ENCODE measurements at places on chromosomes 3 and 15. TPM values are rescaled to one million over a fixed set of nuclear protein-coding genes. Genes with fewer than 3 reads are reported as not detected.

DNA sequence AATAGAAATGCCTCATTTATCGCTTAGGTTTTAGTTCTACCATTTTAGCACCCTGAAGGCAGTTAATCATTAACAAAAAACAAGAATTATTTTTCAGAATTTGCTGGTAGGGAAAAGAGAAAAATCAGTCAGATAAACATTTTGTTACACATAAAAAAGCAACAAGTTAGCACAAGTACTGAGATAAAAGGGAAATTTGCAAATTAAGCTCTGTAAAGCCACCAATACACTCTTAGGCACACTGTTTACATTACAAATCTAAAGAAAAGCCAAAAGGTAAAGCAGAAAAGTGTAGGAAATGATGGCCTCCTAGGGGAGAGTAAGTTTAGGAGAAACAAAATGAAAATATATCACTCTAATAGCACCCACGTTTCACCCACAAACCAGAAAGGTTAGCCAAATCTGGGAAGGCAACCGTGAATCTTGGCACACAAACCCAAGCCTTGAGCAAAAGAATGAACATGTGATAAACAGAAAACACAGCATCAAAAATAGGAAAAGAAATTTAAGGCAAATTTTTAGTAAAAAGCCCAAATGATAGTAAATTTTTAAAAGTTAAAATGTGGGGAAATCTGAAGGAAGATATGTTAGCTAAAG is 1.6 kb upstream of the SATB1 start:
- H3K4me3 ChIP-seq, result no peak overlapping the region
- no peaks in the 10 kb centered on the region for H3K27me3 ChIP-seq
- no peak for DNase-seq
- H3K4me1 ChIP-seq, result peaks cover 1% of the 10 kb centered on the region
- H3K27ac ChIP-seq, result no peak overlapping the region

Gene GABRA5
- total RNA-seq, result 15.0 TPM

DNA sequence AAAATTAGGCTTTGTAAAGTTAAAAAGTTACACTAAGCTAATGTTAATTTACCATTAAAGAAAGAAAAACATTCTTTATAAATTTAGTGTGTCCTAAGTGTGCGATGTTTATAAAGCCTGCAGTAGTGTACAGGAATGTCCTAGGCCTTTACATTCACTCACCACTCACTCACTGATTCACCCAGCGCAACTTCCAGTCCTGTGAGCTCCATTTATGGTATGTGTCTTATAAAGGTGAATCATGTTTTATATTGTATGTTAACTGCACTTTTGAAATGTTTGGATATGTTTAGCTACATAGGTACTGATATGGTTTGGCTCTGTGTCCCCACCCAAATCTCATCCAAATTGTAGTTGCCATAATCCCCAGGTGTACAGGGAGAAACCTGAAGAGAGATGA is 549.7 kb upstream of the EPHA6 start:
- H3K27me3 ChIP-seq, result no peaks in the 10 kb centered on the region
- no peak overlapping the region for H3K4me3 ChIP-seq
- no peaks in the 10 kb centered on the region for H3K36me3 ChIP-seq

- H3K4me3 ChIP-seq, result no peak overlapping the region
- no peaks in the 10 kb centered on the region for H3K4me1 ChIP-seq
- no peaks in the 10 kb centered on the region for H3K27me3 ChIP-seq
- no peaks in the 10 kb centered on the region for H3K36me3 ChIP-seq
- no peak for DNase-seq
- no peak overlapping the region for H3K27ac ChIP-seq
These were observed 201.6 kb upstream of the TMC3 start for GRCh38 chr15:81575436-81576123.

Gene RAB6B
- 15.6 TPM for total RNA-seq

DNA sequence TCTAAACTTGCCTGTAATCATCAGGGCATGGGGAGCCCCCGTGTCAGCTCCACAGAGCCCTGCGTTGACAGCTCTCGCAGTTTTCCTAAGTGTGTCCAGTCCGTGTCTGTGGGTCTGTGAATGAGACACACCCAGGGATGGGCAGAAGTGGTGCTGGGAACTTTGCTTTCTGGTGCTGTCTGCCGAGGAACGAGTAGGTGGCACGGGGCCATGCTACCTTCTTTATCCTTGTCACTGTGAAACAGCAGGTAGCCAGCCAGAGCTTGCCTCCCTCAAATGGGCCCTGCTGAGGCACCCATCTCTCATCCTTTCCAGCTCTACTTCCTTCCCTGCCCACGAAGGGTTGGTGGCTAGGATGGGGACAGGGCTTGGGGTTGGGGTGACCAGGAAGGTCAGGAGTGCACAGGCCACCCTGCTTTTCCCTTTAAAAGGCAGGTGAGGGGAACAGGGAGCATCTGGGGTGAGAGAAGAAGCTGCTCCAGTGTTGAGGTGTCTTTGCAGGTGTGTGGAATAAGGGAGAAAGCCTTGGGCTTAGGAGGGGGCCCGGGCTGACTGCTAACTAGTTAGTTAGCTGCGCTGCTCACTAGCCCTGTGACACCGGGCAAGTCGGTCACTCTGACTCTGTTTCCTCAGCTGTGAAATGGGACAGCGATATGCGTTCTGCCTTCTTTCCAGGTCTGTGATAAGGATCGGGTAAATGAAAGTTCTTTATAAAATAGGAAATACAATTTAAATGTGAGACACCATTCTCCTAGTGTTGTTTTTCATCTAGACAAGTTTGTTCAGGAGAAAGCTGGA is 27.9 kb downstream of the PDIA5 start:
- no peak overlapping the region for H3K27ac ChIP-seq
- no peaks in the 10 kb centered on the region for H3K27me3 ChIP-seq
- H3K36me3 ChIP-seq, result peaks cover 9% of the 10 kb centered on the region
- peaks cover 7% of the 10 kb centered on the region for H3K4me1 ChIP-seq
- no peak for DNase-seq
- H3K4me3 ChIP-seq, result no peak overlapping the region

Gene STRIT1
- 0.38 TPM for total RNA-seq

DNA sequence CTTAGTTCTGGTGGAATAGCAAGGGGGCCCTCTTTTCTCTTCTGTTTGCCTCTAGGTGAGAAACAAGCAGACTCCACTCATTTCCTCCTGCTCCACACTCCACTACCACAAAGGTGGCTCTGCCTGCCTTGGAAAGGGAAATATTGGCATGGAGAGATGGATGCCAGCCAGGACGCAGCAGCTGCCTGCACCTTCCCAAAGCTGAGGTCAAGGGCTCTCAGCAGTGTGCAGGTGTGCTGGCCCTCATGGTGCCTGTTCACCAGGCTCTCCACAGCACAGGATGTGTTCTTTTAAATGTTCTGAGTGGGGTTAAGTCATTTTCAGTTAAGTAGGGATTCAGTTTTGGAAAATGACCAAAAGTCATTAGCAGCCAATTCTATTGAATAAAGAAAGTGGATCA is 211.2 kb upstream of the STRIT1 start:
- no peak overlapping the region for H3K4me3 ChIP-seq
- H3K4me1 ChIP-seq, result no peaks in the 10 kb centered on the region
- no peaks in the 10 kb centered on the region for H3K36me3 ChIP-seq
- no peak for DNase-seq
- no peaks in the 10 kb centered on the region for H3K27me3 ChIP-seq
- no peak overlapping the region for H3K27ac ChIP-seq

GRCh38 chr3:28903171-28903601 is 377.7 kb upstream of the RBMS3 start:
- H3K4me1 ChIP-seq, result no peaks in the 10 kb centered on the region
- H3K27me3 ChIP-seq, result no peaks in the 10 kb centered on the region
- H3K4me3 ChIP-seq, result no peak overlapping the region
- no peak for DNase-seq

DNA sequence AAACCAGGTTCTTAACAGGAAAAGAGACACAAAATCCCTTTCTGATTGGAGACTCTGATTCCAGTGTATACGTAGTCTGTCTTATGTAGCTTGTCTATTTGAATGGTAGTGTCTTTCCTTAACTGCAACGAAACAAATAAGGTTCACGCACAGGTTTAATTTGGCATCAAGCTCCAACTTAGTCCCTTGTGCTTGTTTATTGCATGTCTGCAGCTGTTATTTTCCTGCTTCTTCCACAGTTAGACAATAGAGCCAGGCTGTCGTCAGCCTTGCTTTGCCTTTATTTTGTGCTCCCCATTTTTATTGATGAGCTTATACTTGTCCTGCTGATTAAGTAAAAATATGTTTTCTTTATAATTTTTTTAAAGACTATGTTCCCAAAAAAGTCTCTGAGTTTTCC is 152.7 kb upstream of the CDIN1 start:
- DNase-seq, result no peak
- no peak overlapping the region for H3K27ac ChIP-seq
- no peaks in the 10 kb centered on the region for H3K27me3 ChIP-seq
- H3K4me3 ChIP-seq, result no peak overlapping the region

GRCh38 chr15:36603987-36604386 is 24.6 kb downstream of the CDIN1 start:
- H3K4me1 ChIP-seq, result no peaks in the 10 kb centered on the region
- H3K4me3 ChIP-seq, result no peak overlapping the region
- DNase-seq, result no peak
- no peaks in the 10 kb centered on the region for H3K27me3 ChIP-seq
- H3K27ac ChIP-seq, result no peak overlapping the region

DNA sequence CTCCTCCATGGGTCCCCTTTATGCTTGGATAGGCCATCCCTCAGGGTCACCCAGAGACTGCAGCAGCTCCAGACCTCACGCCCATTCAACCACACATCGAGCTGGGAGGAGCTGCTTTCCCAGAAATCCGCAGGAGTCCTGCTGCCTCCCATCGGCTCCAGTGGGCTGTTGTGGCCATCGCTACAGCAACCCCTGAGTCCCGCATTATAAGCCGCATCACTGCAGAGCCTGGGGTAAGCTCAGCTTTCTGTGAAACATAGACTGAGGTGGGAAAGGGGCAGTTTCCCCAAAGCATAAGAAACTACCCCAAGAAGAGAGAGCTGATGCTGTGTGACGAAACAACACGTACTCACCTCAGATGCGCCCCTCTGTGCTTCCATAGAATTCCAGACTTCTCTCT is 35.7 kb downstream of the MRPL46 start:
- peaks cover 6% of the 10 kb centered on the region for H3K4me1 ChIP-seq
- no peak overlapping the region for H3K27ac ChIP-seq

Gene MESP2
- total RNA-seq, result 0.38 TPM

DNA sequence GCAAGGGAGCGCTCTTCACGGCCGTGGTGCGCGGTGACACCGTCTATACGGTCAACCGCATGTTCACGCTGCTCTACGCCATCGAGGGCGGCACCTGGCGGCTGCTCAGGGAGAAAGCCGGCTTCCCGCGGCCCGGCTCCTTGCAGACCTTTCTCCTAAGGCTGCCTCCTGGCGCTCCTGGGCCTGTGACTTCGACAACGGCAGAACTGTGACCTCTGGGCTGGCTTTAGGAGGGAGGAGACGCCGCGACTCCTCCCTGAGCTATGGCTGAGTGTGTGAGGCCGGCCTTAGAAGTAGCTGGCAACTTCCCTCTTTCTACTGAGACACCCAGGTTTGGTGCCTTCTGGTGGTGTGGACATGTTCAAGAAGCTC is 1.4 kb downstream of the KBTBD13 start:
- no peak overlapping the region for H3K27ac ChIP-seq

- H3K27me3 ChIP-seq, result no peaks in the 10 kb centered on the region
- no peak for DNase-seq
- peaks cover 29% of the 10 kb centered on the region for H3K4me1 ChIP-seq
These were observed 14.0 kb downstream of the TRIM71 start for GRCh38 chr3:32831791-32832190.

Gene ALG1L2
- 1.7 TPM for total RNA-seq

DNA sequence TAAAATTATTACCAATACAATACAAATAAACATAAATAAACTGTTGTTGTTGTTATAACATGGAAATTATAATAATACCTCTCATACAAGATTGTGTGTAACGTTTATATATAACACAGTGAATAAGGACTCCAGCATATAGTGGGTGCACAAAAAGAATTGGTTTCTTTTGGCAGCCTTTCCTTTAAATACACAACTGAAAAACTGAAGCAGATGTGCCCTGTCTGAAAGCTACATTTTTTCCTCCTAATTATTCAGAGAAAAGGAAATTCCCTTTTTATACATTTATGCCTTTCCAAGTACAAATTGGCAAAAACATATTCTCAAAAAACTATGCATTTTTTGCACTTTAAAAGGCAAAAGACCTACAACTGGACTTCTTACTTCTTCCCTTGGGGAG is 928.9 kb upstream of the NR2F2 start:
- H3K4me3 ChIP-seq, result no peak overlapping the region
- no peaks in the 10 kb centered on the region for H3K36me3 ChIP-seq
- DNase-seq, result no peak
- no peak overlapping the region for H3K27ac ChIP-seq
- H3K27me3 ChIP-seq, result no peaks in the 10 kb centered on the region
- H3K4me1 ChIP-seq, result no peaks in the 10 kb centered on the region

- no peak for DNase-seq
- no peak overlapping the region for H3K27ac ChIP-seq
- no peaks in the 10 kb centered on the region for H3K36me3 ChIP-seq
- H3K27me3 ChIP-seq, result no peaks in the 10 kb centered on the region
- no peaks in the 10 kb centered on the region for H3K4me1 ChIP-seq
- no peak overlapping the region for H3K4me3 ChIP-seq
These were observed 4.6 kb upstream of the CIDEC start for GRCh38 chr3:9884555-9885165.

- no peak overlapping the region for H3K27ac ChIP-seq
- no peak overlapping the region for H3K4me3 ChIP-seq
- no peaks in the 10 kb centered on the region for H3K36me3 ChIP-seq
- DNase-seq, result no peak
- H3K4me1 ChIP-seq, result no peaks in the 10 kb centered on the region
- no peaks in the 10 kb centered on the region for H3K27me3 ChIP-seq
These were observed 406.2 kb downstream of the RBMS3 start for GRCh38 chr3:29686889-29687592.

Gene NOP10
- 285 TPM for total RNA-seq

DNA sequence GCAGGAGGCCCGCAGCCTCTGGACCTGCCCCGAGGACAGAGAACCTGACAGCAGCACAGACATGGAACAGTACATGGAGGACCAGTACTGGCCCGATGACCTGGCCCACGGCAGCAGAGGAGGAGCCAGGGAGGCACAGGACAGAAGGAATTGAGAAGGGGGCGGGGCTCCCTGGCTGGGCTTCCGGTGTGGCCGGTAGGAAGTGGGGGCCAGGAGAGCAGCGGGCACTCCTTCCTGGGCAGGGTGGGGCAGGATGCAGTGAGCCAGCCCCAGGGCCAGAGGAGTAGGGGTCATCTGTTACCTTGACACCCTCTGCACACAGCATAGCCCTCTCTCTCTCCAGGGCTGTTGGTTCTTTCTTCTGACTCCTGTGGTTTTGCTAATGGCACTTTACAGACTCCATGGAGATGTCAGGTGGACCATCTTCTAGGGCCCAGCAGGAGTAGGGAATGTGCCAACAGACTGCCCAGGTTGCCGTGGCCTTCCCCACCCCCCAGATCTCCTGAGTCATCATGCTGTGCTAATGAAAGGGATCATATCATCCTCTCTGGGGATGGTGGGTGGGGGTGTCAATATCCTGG is 8.6 kb upstream of the ISG20 start:
- no peaks in the 10 kb centered on the region for H3K27me3 ChIP-seq
- H3K4me3 ChIP-seq, result no peak overlapping the region
- peaks cover 51% of the 10 kb centered on the region for H3K36me3 ChIP-seq

DNA sequence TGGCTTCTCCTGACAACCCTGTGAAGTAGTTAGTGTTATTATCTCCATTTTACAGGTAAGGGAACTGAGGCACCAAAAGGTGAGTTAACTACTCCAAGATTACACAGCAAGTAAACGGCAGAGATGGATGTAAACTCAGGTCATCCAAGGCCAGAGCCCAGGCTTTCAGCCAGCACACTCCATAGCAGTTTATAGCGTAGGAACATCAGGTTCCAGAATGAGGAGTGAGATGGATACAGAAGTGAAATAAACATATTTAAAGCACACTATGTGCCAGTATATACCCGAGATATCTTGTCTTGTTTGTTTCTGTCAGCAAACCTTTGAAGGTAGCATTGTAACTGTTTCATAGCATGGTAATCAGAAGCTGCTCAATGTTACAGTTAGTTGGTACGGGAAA is 279.0 kb downstream of the OXSM start:
- H3K36me3 ChIP-seq, result no peaks in the 10 kb centered on the region
- H3K27me3 ChIP-seq, result no peaks in the 10 kb centered on the region
- no peak overlapping the region for H3K27ac ChIP-seq

Measured in H1 (cell line).